Fibroblast of skin of right biceps (primary cell): ENCODE measurements at places on chromosomes 2 and 18.

GRCh38 chr2:43534569-43534968, 61.3 kb downstream of the THADA start:
- DNase-seq, result no peak

DNA sequence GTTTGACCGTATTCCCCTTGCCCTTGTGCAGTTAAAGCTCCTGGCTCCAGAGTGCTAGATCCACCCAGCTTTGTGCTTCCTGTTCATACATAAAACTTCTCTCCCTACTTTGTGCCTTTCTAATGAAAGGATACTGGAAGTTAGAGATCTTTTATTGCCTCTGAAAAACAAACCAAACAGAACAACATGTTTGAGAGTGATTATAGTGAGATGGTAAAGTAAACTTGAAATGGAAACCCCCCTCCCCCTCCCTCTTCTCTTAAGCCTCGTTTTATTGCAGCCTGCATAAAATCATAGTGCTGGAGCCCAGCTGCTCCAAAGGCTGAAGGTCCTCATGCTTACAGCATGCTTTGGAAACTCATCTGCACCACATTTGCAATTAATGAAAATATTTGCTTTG, 125.1 kb downstream of the TANC1 start:
- DNase-seq, result no peak

DNA sequence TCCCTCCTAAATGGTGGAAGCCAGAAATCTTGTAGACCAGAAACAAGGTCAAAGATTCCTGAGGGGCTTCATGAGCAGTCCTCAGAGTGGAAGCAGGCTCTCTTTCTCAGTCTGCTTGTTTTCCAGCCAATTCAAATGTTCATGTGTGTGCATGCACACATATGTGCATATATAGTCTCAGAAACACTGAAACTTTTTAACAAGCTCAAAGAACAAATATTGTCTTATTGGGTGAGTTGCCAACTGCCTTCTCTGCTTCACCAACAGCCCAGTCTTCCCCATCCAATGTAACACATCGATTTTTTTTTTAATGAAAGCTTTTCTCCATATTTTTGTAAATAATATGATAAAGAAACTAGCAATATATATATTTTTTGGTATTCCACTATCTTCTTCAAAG, 3.7 kb downstream of the CACNB4 start:
- no peak for DNase-seq

DNA sequence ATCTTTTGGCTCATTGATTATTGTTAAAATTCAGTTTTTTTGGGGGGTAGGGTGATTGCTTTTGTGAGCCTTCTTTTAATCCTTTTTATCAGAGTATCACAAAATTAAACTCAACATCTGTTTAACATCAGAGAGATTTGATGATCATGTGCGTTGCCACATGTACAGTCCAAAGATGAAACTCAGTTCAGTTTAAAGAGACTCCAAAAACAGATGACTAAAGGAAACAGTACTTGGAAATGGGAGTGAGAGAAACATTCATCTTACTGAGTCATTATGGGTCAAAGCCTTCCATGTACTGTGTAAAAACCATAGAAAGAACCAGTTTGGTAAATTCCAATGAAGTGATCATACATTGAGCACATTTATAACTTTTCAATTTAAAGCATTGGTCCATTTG, 53.0 kb downstream of the LYPD6 start:
- DNase-seq, result peak; percentile 92

- peak; percentile 90 for DNase-seq
These were observed 85.1 kb upstream of the FZD5 start for GRCh38 chr2:207854484-207855440.

GRCh38 chr18:48813833-48814489, 136.8 kb downstream of the SMAD7 start:
- DNase-seq, result no peak
